ENCODE measurements at places on chromosomes 2 and 18.

DNA sequence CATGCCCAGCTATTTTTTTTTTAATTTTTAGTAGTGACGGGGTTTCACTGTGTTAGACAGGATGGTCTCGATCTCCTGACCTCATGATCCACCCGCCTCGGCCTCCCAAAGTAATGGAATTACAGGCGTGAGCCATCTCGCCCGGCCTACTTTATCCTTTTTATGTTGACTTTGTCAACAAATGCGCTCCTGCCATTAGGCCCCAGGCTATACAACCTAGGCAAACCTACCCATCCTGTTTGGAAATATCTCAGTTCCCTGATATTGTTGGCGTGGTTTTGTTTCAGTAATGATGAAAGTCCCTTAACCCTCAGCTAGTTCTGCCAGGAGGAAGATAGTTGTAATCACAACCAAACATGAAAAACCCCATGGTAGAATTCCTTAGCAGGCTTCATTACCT, 249.4 kb upstream of the SOX11 start:
- H3K27ac ChIP-seq: no peak overlapping the region
- no peaks in the 10 kb centered on the region for H3K36me3 ChIP-seq
- no peaks in the 10 kb centered on the region for H3K27me3 ChIP-seq
- no peaks in the 10 kb centered on the region for H3K4me1 ChIP-seq
- no peak overlapping the region for H3K4me3 ChIP-seq

- no peak overlapping the region for H3K4me3 ChIP-seq
- peak overlapping the region; percentile 29 for H3K27ac ChIP-seq
- DNase-seq: no peak
- peaks cover 20% of the 10 kb centered on the region for H3K4me1 ChIP-seq
Observed at GRCh38 chr2:88606371-88607030, 20.8 kb downstream of the EIF2AK3 start.

DNA sequence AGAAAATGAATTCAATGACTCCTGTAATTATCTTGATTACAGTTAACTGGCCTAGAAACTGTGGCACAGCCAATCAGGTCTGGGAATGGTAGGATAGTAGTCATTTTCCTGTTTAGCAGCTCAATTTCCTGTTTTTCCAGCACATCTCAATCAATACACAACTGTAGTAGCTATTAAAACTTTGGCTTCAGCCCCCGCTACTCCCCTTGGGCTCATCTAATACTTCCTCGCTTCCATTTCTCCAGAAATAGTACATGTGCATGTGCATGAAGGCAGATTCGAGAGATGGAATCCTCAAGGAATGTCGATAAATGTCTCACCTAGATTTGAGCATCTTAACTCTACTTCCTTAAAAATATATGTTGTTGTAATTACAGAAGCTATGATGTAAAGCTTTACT, 9.7 kb downstream of the COBLL1 start:
- no peak overlapping the region for H3K27ac ChIP-seq
- no peak overlapping the region for H3K4me3 ChIP-seq
- no peaks in the 10 kb centered on the region for H3K36me3 ChIP-seq
- no peak for DNase-seq
- H3K4me1 ChIP-seq: no peaks in the 10 kb centered on the region

GRCh38 chr18:47877892-47878291, 52.6 kb downstream of the SMAD2 start:
- H3K4me3 ChIP-seq: no peak overlapping the region
- H3K27ac ChIP-seq: no peak overlapping the region
- H3K36me3 ChIP-seq: peaks cover 5% of the 10 kb centered on the region
- H3K4me1 ChIP-seq: peaks cover 30% of the 10 kb centered on the region
- H3K27me3 ChIP-seq: no peaks in the 10 kb centered on the region

- no peaks in the 10 kb centered on the region for H3K27me3 ChIP-seq
- peaks cover 4% of the 10 kb centered on the region for H3K36me3 ChIP-seq
- H3K4me1 ChIP-seq: no peaks in the 10 kb centered on the region
- DNase-seq: no peak
Observed at GRCh38 chr2:190819840-190820301, 60.8 kb upstream of the GLS start.

All from T-helper 17 cell (primary cell).